ENCODE measurements at places on chromosomes 12 and 14.

DNA sequence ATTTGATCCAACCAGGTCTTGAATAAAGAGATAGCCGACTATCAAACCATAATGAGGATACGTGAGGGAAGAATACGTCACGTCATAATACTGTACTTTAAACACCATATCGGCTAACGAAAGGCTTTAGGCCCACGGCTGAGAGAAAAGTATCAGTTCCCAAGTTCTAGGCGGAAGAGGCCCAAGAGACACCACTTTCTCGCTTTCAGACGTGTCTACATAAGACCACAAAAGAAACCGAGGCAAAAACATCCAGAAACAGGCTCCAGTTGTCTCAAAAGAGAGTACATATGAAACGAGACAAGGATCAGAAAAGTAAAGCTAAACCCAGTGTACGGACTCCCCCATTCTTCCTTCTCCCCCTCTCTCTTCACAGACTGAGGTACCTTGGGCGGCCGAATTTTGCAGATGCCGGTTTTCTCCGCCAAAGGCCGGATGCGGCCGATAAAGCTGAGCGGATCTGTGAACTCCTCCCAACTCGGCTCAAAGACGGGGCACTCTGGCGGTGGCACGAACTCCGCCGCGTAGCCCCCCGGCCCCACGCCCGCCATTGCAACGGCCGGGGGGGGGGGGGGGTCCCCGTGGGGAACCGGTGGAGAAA is 479 bp downstream of the KDM5A start:
- DNase-seq: no peak

GRCh38 chr12:51886021-51886710 is 1.7 kb upstream of the ANKRD33 start:
- DNase-seq: no peak

DNA sequence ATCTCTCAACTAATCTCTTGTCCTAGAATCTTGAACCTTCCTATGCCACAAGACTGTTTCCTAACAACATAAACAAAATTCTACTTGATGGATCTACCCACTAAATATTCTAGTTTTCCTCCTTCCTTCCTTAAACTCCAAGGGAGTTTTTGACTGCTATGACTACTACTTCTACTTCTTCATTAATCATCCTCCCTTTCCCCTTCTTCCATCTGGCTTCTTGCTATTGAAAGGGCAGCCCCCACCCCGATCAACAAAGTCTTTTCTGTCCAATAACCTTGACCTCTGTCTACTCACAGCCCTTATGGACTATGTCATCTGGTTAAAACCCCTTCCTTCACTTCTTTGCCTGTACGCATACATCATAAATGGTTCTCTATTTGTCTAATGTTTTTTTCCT is 5.6 kb downstream of the LTA4H start:
- DNase-seq: no peak

DNA sequence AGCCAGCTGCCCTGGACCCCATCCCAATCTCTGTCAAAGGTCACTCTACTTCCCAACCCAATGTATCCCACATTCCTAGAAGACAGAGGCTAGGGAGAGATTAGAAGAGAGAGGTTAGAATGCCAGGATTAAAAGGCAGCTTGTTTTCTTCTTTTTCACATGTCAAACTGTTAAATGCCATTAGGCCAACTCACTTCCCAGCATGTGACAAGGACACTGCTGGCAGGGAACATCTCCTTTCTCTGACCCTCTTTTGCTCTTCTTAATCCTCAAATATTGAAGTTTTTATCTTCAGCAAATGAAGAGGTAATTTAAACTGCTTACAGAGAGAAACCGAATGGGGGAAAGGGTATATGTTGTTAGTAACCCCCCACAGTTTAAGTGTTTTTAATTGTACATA is 89.1 kb downstream of the BBS10 start:
- no peak for DNase-seq

DNA sequence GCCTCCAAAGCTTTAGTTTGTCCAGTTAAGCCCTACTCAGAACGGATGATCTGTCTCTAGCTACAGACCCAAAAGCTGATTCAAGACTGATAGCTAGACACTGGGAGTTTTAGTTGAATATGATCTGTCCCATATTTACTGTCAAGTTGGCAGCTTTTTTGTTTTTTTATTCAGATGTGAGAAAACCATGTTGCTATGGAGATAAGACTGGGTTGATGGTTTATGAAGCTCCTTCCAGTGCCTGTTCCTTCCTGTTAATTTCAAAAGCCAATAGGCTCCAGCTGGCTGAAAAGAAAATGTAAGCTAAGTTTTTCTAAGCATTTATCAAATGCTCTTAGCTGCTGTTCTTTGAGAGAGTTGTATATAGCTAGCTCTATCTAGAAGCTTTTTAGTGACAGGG is 4.7 kb downstream of the DYNLL1 start:
- no peak for DNase-seq

- no peak for DNase-seq
These were observed 5.7 kb downstream of the SERPINA9 start for GRCh38 chr14:94470311-94470710.

DNA sequence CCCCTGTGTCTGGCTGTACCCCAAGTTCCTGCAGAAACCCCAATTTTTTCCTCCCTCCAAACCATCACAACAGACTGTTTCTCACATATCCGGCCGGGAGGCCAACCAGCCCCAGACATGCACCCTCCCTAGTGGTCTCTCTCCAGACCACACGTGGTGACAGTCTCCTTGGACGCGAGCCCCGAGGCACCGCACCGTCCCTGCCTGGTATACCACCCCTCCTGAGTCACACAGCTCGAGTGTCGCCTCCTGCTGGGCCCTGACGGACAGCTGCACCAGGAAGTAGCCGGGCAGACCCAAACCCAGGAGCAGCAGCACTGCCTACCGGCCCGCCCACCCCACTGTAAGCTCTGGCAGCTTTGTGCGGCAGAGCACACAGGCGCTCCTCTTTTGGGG is 97.4 kb downstream of the RFLNA start:
- no peak for DNase-seq

- no peak for DNase-seq
These were observed 27.5 kb upstream of the PTGR2 start for GRCh38 chr14:73824127-73824526.

- DNase-seq: no peak
These were observed 115.2 kb downstream of the C12orf75 start for GRCh38 chr12:105445649-105446048.

GRCh38 chr12:97288531-97288930 is 174.1 kb upstream of the RMST start:
- no peak for DNase-seq

- no peak for DNase-seq
These were observed 9.7 kb downstream of the CKB start for GRCh38 chr14:103512701-103513611.

- no peak for DNase-seq
These were observed 50.6 kb downstream of the TSPAN11 start for GRCh38 chr12:30977124-30977523.

DNA sequence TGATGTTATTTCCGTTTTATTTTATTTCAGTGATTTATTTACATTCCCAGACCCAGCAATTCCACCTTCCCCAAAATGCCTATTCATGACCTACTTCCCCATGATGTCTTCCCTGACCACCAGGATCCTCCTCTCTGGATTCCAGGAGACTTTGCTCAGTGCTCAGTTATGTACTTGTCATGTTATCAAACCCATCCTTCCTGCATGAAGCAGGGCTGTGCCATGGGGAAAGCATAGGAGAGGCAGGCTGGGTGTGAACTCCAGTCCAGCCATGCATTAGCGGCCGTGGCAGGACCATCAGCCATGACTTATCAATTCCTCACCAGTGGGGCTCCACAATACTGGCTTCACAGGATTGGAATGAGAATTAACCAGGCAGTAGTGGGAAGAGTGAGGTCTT is 57.8 kb downstream of the B4GALNT3 start:
- DNase-seq: no peak

GRCh38 chr12:91951571-91951970 is 194.1 kb downstream of the BTG1 start:
- no peak for DNase-seq

DNA sequence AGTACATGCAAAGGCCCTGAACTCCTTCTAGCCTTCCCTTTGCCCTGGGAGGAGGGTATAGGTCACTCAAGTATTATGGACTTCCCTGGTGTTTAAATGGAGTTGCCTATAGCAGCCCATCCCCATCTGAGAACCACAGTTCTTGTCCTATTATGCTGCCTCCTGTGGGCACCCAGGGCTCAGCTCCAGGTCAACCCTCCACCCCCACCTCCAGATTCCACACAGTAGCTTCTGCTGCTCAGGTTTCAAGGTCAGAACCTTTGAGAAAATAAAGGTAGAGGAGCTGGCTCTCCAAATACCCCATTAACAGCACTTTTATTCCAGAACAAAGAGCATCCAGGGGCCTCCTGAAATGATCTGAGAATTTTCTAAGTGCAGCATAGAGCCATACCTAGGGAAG is 57.4 kb downstream of the ACTN1 start:
- no peak for DNase-seq

GRCh38 chr14:97185186-97185585 is 388.0 kb downstream of the VRK1 start:
- no peak for DNase-seq

- DNase-seq: no peak
These were observed 91.0 kb downstream of the RBM19 start for GRCh38 chr12:113874999-113875561.

GRCh38 chr12:50537538-50537919 is 32.7 kb downstream of the DIP2B start:
- no peak for DNase-seq

- DNase-seq: peak; percentile 10
These were observed at the start of gene TMEM121 for GRCh38 chr14:105525861-105526775. Gene TMEM121 (plus strand): TSS chr14:105526583. CDS start chr14:105528835, 2,252 bp downstream.

DNA sequence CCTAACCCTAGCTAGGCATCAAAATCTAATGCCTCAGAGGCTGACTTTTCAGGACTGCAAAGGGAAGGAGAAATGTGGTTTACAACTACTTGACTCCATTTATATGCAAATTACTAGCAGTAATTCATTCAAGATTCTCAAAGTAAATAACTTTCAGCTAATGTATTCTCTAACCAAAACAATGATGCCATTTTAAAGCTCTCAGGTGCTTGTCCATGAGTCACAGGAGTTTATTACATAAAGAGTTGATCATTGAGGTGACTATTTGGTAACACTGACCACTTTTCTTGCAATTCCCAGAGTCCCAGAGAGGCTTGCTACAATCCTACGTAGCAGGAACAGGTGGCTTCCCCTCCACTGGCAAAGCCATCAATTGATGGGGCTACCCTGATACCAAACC is 109.0 kb upstream of the SLC35F4 start:
- no peak for DNase-seq

DNA sequence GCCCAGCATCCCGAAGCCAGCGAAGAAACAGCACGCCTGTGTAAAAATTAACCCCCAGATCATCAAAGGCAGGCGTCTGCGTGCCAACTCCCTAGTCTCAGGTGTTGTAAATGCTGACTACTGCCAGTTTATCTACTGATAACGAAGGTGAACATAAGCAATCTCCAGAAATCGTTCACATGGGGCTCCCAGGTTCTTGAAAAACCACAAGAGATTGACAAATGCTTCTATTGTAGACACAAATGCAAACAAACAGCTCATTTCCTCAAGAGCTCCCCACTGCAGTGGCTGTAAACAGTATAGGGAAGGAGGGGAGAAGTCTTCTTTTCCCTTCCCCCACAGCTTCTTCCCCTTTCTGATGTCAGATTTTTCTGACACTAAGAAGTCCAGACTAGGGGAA is 5.3 kb upstream of the PLEKHG3 start:
- no peak for DNase-seq

DNA sequence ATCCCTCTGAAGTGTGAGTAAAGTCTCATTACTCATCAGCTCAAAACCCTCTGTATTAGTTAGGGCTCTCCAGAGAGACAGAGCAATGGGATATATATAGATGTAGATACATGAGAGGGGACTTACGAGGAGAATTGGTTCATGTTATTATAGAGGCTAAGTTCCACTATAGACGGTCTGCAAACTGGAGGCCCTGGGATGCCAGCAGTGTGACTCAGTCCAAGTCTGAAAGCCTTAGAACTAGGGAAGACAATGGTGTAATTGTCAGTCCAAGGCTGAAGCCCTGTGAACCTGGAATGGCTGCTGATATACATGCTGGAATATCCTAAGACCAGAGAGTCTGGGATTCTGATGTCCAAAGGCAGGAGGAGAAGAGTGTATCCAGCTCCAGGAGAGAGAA is 57.3 kb upstream of the CEP83 start:
- no peak for DNase-seq

Measured in NCI-H2081 (cell line).